Endothelial cell (in vitro differentiated cells): ENCODE measurements at places on chromosomes 2 and 18. TPM values are rescaled to one million over a fixed set of nuclear protein-coding genes. Genes with fewer than 3 reads are reported as not detected.
A peak's percentile ranks its signal among the peaks of the same experiment; 100 is the strongest.

Gene HNMT
- 4.6 TPM for total RNA-seq

Gene VAMP8
- 225 TPM for total RNA-seq

Gene SLC9A4
- total RNA-seq = 0.08 TPM

Gene TMEFF2
- 0.10 TPM for total RNA-seq

Gene ANO7
- total RNA-seq = 16.1 TPM

- H3K27ac ChIP-seq = no peak overlapping the region
- H3K4me3 ChIP-seq = no peak overlapping the region
- DNase-seq = no peak
- no peaks in the 10 kb centered on the region for H3K4me1 ChIP-seq
Observed at GRCh38 chr2:157178874-157179273, 78.6 kb upstream of the GALNT5 start.

DNA sequence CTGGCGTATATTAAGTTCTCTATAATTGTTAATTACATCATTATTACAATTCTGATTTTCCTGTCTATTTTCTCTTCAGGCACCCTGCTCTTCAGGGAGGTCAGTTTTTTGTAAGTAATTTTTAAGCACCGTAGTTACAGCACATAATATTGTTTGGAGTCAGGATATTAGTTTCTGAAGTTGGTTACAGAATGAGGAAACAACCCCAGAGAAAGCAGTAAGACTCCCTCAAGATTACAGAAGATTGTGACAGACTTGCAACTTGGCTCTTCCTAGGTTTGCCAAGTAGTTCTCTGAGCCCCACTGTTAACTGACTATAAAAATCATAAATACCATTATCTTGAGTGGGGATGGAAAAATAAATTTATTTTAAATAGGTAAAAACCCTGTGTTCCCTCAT, 921 bp downstream of the RPE start:
- peaks cover 16% of the 10 kb centered on the region for H3K4me1 ChIP-seq
- DNase-seq = no peak
- H3K36me3 ChIP-seq = peaks cover 6% of the 10 kb centered on the region

GRCh38 chr2:8737571-8738175, 55.8 kb downstream of the ID2 start:
- H3K4me3 ChIP-seq = no peak overlapping the region
- no peaks in the 10 kb centered on the region for H3K27me3 ChIP-seq
- H3K4me1 ChIP-seq = no peaks in the 10 kb centered on the region
- H3K27ac ChIP-seq = no peak overlapping the region

GRCh38 chr2:66771359-66771976, 336.5 kb downstream of the MEIS1 start:
- no peak overlapping the region for H3K4me3 ChIP-seq
- no peak overlapping the region for H3K27ac ChIP-seq
- H3K27me3 ChIP-seq = no peaks in the 10 kb centered on the region
- no peaks in the 10 kb centered on the region for H3K36me3 ChIP-seq

GRCh38 chr2:156156580-156156979, 175.9 kb downstream of the NR4A2 start:
- H3K4me1 ChIP-seq = no peaks in the 10 kb centered on the region
- no peaks in the 10 kb centered on the region for H3K36me3 ChIP-seq
- H3K27me3 ChIP-seq = no peaks in the 10 kb centered on the region
- no peak for DNase-seq
- H3K4me3 ChIP-seq = no peak overlapping the region

DNA sequence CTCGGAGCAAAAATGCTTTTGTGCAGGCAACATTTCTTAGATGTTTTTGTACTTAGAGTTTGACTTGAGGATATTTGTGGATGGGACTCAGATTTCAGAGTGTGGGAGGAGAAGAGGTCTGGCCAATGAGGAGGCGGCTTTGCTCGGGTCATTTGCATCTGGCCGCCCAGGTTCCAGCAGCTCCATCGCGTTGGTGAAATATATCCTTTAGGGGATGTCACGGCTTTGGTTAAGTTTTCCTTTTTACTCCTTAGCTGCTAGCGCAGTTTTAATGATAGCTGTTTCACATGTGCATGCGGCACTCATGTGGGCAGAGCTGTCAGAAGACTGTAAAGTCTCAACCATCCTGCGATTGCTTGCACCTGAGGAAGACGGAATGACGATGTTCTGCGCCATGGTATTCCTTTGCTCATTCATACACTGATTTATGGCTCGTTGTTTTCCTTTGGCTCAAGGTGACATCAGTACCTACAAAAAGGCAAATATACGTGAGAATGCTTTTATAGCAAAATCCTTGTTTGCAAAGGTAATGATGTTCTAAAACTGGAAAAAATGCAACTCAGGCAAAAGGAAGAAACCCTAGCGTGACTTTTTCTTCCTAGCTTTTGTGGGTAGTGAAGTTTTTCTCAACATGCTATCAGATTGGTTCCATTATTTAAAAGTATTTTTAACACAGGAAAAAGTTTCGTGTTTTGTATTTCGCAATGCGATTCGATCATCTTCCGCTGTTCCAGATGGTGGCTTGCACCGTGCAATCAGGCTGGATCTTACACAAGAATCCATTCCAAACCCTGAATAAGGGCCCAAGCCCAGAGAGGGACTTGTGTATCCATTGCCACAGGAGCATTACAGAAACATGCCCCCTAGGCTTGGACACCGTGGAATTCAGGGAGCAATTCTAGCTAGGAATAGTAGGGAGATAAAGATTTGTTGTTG, 70.5 kb upstream of the ZNF516 start:
- H3K4me3 ChIP-seq = no peak overlapping the region
- peaks cover 5% of the 10 kb centered on the region for H3K4me1 ChIP-seq
- H3K27ac ChIP-seq = no peak overlapping the region
- no peaks in the 10 kb centered on the region for H3K27me3 ChIP-seq
- DNase-seq = peak; percentile 45
- no peaks in the 10 kb centered on the region for H3K36me3 ChIP-seq

DNA sequence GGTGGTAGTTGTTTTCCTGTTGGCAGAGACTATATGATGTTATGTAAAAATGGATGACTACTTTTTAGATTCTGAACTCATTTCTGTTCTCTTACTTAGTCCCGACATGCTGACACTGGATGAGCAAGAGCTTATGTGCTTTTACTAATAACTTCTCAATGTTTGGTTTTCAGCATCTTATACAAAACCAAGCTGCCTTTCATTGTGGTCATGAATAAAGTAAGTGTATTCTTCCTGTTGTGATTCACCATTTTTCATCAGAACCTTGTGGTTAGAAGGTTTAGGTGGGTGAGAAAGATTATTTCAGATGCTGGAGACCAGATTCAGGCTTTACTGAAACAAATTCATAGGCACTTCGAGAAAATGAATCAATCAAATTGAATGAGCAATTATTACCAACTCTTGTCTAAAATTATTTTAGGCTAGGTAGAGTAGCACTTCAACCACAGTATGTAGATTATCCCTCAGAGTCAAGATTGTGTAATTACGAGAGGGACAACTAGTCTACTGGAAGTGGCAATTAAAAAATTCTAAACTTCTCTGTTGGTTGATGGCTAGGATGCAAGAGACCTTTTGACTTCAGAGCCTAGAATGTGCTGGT, 9.3 kb downstream of the GPN1 start:
- no peak overlapping the region for H3K27ac ChIP-seq
- DNase-seq = no peak
- H3K36me3 ChIP-seq = peaks cover 41% of the 10 kb centered on the region
- H3K4me3 ChIP-seq = peak overlapping the region; percentile 63
- no peaks in the 10 kb centered on the region for H3K4me1 ChIP-seq
- no peaks in the 10 kb centered on the region for H3K27me3 ChIP-seq

DNA sequence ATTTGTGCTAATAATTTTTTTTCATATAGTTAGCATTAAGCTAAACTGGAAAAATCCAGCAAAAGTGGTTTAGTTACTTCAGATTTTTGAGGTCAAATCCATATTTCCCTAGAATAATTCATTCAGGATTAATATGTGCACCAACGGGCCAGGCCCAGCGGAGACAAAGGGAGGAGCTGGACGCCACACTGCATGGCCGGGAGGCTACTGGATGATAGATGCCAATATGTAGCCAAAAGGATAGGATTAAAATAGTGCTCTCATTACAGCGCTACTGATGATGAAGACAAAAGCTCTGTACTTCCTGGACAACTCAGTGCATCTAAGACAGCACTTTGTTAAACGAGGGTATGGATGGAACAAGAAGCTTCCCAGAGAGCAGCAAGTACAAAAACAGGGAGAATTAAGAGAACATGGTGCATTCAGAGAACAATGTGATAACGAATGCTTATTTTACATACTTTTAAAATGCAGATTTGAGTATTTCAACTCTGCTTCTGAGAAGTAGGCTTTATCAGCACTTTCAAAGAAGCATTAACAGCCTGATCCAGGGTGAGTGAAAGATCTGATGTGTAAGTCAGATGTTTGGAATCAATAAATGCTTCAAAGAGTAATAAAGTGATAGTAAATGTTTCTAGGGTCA, 39.8 kb downstream of the PPP4R1 start:
- H3K27me3 ChIP-seq = peaks cover 4% of the 10 kb centered on the region
- H3K4me3 ChIP-seq = no peak overlapping the region
- peaks cover 21% of the 10 kb centered on the region for H3K4me1 ChIP-seq

GRCh38 chr2:67824186-67824585, 238.6 kb downstream of the C1D start:
- H3K27me3 ChIP-seq = no peaks in the 10 kb centered on the region
- peaks cover 28% of the 10 kb centered on the region for H3K4me1 ChIP-seq
- DNase-seq = no peak
- H3K36me3 ChIP-seq = no peaks in the 10 kb centered on the region

DNA sequence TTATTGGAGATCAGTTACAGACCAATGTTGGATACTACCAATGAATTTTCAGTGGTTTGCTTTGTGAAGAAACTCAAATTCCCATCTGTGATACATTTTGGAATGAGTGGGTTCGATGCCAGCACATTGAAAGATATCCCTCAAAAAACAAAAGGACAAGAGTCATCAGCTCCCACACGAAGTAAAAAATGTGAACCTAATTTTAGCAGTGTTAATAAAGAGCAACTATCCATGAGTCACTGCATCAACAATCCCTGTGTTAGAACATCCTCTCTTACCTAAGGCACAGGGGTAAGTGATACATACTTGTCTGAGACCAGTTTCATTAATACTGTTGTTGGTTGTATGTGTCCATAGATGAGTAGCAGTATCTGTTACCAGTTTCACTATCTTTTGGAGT, 551.8 kb upstream of the SOX11 start:
- no peak for DNase-seq
- H3K36me3 ChIP-seq = no peaks in the 10 kb centered on the region
- H3K27me3 ChIP-seq = no peaks in the 10 kb centered on the region
- no peaks in the 10 kb centered on the region for H3K4me1 ChIP-seq
- H3K4me3 ChIP-seq = no peak overlapping the region
- H3K27ac ChIP-seq = no peak overlapping the region

DNA sequence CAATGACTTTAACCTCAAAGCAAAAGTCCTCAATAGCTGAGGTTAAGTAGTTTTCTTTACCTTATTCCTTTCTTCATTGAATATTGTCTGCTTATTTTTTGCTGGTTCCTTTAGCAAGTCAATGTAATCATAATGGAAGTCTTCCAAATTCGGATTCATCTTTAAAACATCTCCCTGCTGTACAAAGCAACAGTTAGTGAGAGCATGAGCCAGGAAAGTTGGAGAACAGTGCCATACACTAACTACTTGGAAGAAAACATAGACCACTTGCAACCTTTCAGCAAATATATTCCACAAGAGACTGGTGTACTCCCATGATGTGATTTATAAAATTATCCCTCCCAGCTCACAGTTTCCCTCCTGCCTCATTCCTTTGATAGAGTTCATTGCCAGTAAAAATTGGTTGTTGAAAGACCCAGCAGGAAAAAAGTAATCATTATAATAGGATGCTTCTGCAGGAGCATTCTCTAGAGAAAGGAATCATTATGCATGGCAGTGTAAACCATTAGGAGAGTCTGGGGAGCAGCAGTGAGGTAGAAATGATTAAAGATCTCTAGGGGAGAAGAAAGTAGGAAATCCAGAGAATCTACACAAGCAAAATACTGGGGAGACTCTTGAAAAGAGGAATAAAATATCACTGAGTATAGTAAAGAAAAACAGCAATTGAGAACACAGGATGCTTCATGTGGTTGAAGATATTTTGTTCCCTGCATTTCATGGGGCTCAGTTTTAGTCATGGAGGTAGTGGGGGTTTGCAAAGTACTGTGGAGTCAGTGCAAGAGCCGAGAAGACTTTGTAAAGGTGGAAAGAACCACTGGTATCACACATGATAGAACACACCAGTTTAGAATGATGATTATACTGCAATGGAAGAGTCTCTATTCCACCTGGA, 38.6 kb upstream of the TTN start:
- H3K4me3 ChIP-seq = no peak overlapping the region
- H3K36me3 ChIP-seq = no peaks in the 10 kb centered on the region
- DNase-seq = no peak
- H3K4me1 ChIP-seq = peaks cover 3% of the 10 kb centered on the region
- no peaks in the 10 kb centered on the region for H3K27me3 ChIP-seq
- no peak overlapping the region for H3K27ac ChIP-seq

DNA sequence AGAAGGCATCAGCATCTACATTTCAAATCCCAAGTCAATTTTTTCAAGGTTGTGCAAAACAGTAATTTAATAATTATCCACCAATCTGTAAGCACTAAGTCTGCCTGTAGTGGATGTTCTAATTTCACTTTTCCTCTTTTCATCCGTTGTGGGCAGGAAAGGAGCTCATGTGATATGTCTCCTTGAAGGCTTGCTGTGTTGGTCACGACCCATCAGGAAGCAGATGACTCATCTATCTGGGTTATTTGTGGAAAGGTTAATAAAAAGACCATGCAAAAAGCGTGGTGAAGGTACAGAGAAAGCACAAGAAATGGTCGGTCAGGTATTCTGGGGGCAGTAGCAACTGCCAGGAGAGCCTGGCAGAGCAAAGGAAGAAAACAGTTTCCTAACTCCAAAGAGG, 476.7 kb upstream of the RAB6C start:
- DNase-seq = no peak
- H3K4me3 ChIP-seq = no peak overlapping the region
- H3K36me3 ChIP-seq = no peaks in the 10 kb centered on the region
- no peaks in the 10 kb centered on the region for H3K4me1 ChIP-seq
- no peaks in the 10 kb centered on the region for H3K27me3 ChIP-seq

GRCh38 chr2:196112418-196113034, 43.9 kb upstream of the DNAH7 start:
- no peaks in the 10 kb centered on the region for H3K36me3 ChIP-seq
- no peaks in the 10 kb centered on the region for H3K27me3 ChIP-seq
- no peak overlapping the region for H3K4me3 ChIP-seq
- peak overlapping the region; percentile 90 for H3K27ac ChIP-seq
- no peak for DNase-seq
- peaks cover 21% of the 10 kb centered on the region for H3K4me1 ChIP-seq

- H3K36me3 ChIP-seq = no peaks in the 10 kb centered on the region
- no peak overlapping the region for H3K27ac ChIP-seq
- no peaks in the 10 kb centered on the region for H3K27me3 ChIP-seq
- no peak overlapping the region for H3K4me3 ChIP-seq
- no peaks in the 10 kb centered on the region for H3K4me1 ChIP-seq
Observed at GRCh38 chr2:72116081-72116533, 31.6 kb downstream of the CYP26B1 start.

- peaks cover 2% of the 10 kb centered on the region for H3K36me3 ChIP-seq
- no peaks in the 10 kb centered on the region for H3K4me1 ChIP-seq
- H3K27ac ChIP-seq = no peak overlapping the region
Observed at GRCh38 chr2:189849550-189849949, 65.3 kb downstream of the PMS1 start.
